Melanocyte of skin (primary cell): ENCODE measurements at places on chromosomes 5 and 9. TPM values are rescaled to one million over a fixed set of nuclear protein-coding genes. Genes with fewer than 3 reads are reported as not detected.

Gene MZB1
- total RNA-seq = not detected in 2 replicates

Gene ACSL6
- 1.0 and 1.1 TPM in 2 replicates for total RNA-seq

Gene BTNL3
- not detected in 2 replicates for total RNA-seq

Gene ANXA1
- 348 and 429 TPM in 2 replicates for total RNA-seq

Gene SH3GLB2
- 33.0 and 36.0 TPM in 2 replicates for total RNA-seq
